ENCODE measurements at places on chromosomes 12 and 14.
A peak's percentile ranks its signal among the peaks of the same experiment; 100 is the strongest.

DNA sequence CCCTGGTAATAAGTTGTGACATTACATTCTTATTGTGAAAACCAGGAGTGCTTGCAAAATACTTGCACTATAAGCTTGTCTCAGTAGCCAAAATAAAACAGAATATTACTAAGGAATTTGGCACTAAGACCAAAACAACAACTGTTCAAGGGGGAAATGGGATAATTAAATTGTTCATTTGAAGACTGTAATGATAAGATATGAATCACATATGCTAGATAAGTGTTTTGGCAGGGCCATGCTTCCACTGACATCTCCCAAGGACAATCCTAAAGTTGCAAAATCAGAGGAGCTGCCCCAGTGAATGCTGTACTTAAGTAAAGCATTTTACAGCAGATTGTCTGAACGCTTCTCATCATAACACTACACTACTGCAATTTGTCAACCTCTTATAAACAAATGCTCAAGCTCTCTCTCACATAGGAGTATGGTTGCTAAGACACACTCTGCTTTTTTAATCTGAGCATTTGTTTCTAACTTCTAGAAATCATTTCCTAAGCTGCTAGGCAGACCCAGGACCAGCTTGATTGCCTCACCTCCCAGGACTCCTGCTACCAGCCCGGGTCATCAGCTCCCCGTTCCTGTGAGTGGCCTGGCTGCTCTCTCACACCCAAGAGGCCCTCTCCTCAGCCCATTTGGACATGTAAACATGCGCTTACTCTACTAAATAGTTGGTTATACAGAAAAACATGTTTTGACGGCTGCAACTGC is 191.5 kb downstream of the PAX9 start:
- no peak for DNase-seq

- no peak for DNase-seq
These were observed 599.4 kb upstream of the MDGA2 start for GRCh38 chr14:48274826-48275225.

DNA sequence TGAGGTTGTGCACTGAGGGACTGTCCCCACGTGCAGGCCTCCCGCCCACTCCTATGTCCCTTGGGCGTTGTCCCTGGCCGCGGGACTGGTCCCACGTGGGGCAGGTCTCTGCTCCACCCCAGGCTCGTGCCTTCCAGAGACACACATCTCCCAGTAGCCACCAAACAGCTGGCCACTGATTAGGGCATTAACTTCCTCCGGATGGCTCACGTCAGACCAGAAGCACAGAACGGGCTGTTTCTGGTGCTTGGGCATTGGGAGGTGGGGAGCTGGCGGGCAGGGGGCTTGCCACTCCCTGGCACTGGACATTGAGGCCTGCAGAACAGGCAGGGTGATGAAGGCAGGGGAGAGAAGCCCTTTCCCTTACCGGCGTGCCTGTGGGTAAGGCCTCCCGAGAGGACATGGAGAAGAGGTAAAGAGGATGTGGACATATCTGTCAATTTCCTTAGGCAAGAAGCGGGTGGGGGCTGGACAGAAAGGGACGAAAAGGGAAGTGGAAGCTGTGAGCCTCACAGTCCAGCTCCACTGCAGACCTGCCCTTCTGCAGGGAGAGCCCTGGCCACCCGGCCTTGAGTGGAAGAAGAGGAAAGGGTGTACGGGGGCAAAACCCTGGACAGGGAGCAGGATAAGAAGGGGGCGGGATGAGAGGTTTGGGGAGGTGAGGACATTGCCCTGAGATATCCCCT is 101.2 kb downstream of the NINJ2 start:
- no peak for DNase-seq

- no peak for DNase-seq
These were observed 274.3 kb downstream of the RPL10L start for GRCh38 chr14:46377305-46377704.

- no peak for DNase-seq
These were observed 182.5 kb upstream of the RASSF8 start for GRCh38 chr12:25775968-25776367.

GRCh38 chr12:92539110-92539749 is 163.6 kb upstream of the PLEKHG7 start:
- DNase-seq: peak; percentile 29
